ENCODE measurements at places on chromosomes 3 and 15.

- no peak for DNase-seq
These were observed 675 bp downstream of the BRPF1 start for GRCh38 chr3:9732080-9732739.

DNA sequence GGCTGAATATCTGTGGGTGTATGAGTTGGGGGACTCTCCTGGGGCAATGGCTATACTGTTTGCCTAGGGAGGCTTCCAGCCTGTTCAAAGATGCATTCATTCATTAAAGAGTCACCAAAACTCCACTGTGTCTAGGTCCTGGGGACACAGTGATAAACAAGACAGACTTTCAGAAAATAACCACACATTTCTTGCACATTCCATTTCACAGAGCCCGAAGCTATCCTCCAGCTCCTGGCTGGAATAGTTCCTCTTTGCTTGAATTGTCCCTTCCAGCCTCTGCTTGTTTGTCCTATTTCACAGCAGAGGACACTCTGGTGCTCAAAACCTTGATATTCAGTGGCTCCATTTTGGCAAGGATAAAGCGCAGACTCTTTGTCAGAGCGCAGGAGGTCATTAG is 61.7 kb upstream of the ITGA11 start:
- no peak for DNase-seq

DNA sequence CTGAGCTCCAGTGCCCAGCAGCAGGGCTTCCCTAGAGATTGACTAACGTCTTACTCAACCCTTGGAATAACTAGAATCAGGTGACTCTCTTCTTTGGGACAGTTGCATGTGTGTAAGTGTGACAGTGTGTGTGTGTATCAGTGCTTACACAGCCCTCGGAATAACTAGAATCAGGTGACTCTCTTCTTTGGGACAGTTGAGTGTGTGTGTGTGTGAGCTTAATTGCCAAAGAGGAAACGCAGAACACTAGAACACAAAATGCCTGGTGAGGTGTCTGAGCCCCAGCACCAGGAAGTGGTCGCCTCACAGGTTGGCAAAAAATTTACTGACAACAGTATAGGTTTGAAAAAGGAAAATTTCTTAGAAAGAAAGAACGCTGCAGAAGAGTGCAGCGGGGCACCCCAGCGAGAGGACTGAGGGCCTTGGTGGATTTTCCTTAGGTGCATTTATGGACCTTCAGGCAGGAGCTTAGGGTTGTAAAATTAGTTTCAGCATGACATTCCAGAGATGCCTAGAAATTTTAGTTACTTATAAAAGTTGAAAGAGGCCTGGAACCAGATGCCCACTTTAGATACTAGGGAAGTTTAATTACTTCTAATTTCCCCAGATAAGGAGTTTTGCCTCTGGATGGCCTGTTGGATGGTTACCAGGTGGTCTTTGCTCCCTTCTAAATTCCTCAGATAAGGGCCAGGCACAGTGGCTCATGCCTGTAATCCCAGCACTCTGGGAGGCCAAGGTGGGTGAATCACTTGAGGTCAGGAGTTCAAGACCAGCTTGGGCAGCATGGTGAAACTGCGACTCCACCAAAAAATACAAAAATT is 3.7 kb upstream of the WDR82 start:
- no peak for DNase-seq

DNA sequence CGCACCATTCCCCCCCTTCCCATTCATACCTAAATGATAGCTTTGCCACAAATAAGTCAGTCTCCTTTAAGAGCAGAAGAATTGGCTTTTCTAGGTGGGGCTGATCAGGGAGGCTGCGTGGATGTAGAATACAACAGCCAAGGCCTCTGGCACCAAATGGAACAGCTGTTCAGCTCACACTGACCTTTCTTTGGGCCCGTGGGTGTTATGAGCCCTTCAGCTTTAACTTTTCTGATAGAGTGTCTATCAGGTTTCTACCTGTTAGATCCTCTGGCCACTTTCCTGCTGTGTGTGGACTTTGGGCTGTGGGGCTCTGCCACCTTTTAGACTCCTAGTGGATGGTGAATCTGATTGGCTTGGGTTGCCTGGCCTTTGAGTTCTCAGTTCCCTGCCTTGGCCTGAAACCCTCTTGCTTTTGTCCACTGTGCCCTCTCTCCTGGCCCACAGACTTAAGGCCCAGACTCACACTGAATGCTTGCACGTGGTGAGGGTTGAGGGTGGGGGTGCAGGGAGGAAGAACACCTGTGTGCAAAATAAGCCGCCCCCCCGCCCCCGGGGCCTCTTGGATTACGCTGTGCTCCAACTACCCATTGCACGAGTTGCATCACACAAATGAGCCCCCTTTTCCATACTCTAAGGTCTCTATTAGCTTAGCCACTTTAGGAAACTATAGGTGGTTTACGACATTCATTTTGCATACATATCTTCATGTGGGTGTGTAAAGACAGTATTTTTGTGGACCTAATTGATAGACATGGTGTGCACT is 1.3 kb upstream of the RFX7 start:
- no peak for DNase-seq

DNA sequence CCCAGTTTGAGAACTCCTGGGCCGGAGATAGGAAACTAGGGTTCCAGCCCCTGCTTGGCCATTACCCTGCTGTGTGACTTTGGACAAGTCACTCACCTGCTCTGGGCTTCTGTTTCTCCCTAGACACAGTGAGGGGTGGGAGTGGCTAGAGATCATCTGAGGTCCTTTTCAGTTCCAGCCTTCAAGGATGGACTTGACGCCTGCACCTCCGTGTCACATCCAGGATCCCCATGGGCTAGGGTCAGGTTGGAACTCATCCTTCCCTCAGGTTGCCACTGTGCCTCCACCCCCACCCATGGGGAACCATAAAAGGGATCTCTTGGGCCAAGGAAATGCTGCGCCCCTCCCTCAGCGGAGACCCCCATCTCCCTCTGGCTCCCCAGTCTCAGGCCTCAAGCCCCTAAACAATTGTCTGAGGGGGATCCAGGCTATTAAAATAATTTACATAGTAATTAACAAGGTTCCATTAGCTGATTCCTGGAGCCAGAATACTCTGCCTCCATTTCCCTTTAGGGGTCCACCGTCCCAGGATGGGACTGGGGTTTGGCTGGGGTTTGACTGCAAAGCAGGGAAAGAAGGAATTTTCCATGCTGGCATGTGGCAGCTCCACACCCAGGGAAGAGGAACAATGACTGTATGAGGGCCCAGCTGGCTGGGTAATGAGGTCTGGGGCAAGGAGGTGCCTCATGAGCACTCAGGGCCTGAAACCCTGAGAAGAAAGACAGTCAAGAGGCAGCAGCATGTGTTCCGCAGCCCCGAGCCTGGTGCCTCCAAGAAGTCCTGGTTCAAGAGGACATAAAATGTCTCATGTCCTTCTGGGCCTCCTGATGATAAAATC is 177.7 kb downstream of the SMAD6 start:
- DNase-seq, result no peak

DNA sequence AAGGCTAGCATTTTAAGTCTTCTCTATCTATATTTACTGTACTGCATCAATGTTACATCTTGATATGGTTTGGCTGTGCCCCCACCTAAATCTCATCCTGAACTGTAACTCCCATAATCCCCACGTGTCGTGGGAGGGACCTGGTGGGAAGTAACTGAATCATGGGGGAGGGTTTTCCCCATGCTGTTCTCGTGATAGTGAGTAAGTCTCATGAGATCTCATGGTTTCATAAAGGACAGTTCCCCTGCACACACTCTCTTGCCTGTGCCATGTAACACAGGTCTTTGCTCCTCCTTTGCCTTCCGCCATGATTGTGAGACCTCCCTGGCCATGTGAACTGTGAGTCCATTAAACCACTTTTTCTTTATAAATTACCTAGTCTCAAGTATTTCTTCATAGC is 161.5 kb downstream of the TBC1D5 start:
- DNase-seq, result no peak

GRCh38 chr15:32838338-32838737 is 120.5 kb downstream of the GREM1 start:
- no peak for DNase-seq

- DNase-seq, result no peak
These were observed 252.4 kb upstream of the HES1 start for GRCh38 chr3:193883551-193883950.

DNA sequence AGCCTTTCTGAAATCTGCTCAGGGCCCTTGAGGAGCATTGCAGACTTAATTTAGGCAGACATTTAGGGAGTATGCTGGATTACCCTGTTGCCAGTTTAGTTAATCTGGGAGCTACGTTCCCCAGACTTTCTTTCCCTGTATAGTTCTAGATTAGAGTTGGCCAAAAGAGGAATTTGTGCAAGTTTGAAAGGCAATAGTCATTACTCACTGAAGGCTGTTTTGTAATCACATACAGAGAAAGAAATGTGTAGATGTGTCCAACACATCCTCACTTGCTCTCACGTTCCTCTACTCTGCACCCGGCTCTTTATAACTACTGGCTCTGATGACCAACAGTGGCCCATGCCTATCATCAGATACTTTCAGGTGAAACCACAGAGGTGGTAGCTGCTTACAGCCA is 24.2 kb downstream of the MASP1 start:
- DNase-seq, result no peak

All from stimulated activated CD8-positive, alpha-beta memory T cell treated with anti-CD3 and anti-CD28 coated beads, Interleukin-4, amount 100 ng/mL, for 1 hour (primary cell).